ENCODE measurements at places on chromosomes 2 and 18.

- DNase-seq = no peak
Observed at GRCh38 chr2:214679736-214680135, 129.7 kb downstream of the BARD1 start.

DNA sequence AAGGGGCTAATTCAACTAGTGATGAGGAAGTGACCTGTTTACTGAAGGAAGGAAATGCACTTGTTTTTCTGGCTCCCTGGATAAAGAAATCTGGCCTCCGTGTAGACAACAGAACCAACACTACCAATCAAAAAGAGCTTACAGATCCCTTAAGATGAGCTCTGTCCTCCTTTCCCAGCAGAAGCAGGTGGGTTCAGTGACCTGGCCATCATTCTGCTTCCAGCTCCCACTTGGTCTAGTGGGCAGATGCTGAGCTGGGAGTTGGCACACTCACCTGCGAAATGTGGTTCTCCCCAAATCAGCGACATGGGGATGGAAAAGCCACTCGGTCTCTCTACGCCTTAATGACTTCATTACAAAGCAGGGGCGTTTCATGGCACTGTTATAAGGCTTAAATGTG, 132.6 kb downstream of the AFF3 start:
- no peak for DNase-seq

GRCh38 chr2:164599954-164600589, 21.2 kb downstream of the GRB14 start:
- peak; percentile 48 for DNase-seq

- no peak for DNase-seq
Observed at GRCh38 chr2:165369898-165370296, 99.6 kb upstream of the CSRNP3 start.

DNA sequence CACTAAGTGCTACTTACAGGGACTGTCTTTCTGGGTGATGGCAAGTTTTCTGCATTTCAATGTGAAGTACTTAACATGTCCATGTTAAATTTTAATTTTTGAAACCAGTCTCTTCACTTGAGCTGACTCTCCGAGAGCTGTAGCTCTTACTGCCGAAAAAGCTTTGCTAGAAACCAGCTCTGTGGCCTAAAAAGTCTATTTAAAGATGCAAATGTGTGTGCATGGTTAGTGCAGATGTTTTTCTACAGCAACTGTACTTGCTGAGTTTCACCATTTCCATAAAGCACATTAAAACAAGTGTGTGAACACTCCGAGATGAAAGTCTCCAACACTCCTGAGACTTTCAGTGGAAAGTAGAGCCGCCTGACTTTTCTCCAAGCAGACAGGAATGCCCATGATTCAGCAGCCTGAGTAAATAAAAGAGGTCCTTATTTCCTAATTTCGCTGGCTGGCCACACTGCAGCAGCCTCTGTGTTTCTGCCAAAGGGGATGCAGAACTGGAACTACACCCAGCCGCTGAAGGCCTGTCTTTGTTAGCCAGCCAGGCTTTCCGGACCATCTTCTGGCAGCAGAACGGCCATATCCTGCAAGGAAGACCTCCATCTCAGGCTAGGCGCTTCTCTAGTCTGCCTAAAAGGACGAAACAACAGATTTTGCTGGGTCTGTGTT, 121.2 kb downstream of the ZNF521 start:
- peak; percentile 76 for DNase-seq

DNA sequence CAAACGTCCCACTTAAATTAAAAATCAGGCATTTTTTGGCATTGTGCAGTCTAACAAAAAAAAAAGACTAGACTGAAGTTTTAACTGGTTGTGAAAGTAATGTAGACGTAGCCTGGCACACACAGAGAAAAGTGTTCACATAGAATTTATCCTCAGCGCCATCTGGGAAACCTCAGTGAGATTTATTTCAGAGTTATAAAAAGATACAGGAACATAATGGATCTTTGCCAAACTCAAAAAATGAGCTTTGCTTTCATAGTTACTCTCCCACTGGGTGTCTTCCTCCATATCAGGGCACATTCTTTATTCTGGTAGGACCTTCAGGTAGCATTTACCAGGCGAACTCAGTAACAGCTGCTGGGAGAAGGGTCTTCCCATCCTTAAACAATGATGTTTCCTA, 532.4 kb upstream of the SALL3 start:
- DNase-seq = no peak

GRCh38 chr18:766550-766860, 45.5 kb downstream of the YES1 start:
- no peak for DNase-seq

GRCh38 chr18:23981369-23981980, 33.1 kb upstream of the TTC39C start:
- no peak for DNase-seq

DNA sequence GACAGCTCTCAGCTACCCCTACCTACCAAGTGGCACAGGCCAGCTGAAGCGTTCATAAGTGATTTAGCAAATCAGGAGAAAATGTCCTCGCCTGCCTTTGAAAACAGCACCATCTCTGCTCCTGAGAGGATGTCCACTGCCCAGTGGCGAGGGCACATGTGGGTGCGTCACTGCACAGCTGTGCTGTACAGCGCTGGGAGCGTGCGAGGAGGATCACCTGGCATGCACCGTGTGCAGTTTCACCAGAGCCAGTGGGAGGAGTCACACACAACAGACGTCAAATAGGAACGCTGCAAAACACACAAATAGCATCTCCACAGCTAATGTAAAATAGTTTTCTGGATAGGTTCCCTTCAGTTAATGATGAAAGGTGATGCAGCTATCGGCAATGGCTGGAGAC, 154.1 kb downstream of the HDAC4 start:
- no peak for DNase-seq

- DNase-seq = peak; percentile 67
Observed at GRCh38 chr2:226760412-226761194, 39.0 kb downstream of the IRS1 start.

- DNase-seq = no peak
Observed at GRCh38 chr2:62923242-62923641, 127.4 kb upstream of the OTX1 start.

GRCh38 chr2:54581326-54582039, 125.4 kb downstream of the SPTBN1 start:
- no peak for DNase-seq

DNA sequence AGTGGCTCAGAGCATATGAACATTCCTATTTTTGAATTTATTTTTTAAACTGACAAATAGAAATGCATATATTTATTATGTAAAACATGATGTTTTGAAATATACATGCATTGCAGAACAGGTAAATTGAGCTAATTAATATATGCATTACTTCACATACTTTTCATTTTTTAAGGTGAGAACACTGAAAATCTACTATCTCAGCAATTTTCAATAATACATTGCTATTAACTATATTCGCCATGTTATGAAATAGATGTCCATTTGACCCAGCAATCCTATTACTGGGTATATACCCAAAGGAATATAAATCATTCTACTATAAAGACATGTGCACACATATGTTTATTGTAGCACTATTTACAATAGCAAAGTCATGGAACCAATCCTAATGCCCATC, 717.7 kb upstream of the PIK3C3 start:
- DNase-seq = no peak

DNA sequence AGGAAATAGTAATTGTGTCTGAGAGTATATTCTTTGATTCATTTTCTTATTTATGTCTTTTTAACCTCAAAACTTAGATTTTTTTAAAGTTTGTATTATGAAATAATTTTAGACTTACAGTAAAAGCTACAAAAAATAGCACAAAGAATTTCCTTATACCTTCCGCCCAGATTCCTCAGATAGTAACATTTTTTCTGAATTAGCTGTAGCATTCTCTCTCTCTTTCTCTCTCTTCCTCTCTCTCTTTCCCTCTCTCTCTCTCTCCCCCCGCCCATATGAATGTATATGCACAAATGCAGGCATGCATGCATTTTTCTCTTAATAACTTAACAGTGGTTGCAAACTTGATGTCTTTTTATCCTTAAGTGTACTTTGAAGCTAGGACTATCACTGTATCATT, 361.1 kb upstream of the NRP2 start:
- DNase-seq = no peak

GRCh38 chr2:189854940-189855339, 70.7 kb downstream of the PMS1 start:
- DNase-seq = no peak

DNA sequence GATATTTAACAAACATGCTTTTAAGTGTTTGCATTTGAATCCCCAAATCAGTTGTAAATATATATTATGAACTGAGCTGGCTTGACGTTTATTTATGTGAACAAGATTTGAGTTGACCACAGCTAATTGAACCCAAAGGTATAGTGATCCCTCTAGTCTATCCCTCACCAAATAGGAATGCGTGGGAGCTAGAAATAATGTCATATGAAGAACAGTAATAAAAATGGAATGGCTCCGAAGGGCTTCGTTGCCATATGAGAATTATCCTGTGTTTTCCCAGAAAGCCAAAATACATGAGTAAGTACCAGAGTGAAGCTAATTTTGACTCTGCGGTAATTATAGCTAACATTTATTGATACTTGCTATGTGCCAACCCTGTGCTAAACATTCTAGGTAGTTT, 142.7 kb downstream of the ADCYAP1 start:
- no peak for DNase-seq

DNA sequence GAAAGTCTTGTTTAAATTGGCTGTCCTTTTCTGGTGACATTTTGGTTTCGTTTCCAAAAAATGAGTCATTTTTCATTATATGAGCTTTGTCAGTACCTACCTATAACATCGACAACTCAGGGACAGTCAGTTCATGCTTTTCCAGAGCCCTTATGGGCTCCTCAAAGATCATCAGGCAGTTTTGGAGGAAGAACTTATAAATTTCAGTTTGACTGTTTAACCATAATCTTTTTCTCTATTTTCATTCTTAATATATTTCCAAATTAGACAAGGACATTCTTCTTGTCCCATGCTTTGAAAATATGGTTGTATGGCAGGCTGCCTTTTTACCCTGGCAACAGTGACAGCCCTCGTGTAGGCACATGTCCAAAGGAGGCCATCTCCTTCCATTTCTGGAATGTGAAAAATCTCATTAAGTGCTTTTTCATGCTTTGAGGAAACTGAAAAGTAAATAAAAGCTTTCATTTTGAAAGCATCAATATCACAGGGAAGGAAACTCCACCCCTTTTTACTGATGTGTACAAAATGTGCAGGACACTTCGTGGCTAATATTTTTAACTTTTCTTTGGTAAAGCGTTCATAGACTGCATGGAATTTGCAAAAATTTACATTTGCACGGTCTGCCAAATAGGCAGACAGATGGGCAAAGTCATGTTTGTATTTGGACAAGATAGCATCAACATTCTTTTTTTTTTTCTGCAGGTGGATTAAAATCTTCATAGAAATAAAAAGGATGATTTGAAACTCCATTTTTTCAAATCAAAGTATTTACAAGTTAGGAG, 7.2 kb upstream of the PROC start:
- peak; percentile 74 for DNase-seq

Measured in AG08396 (cell line).